ENCODE measurements at places on chromosomes 7 and 10. TPM values are rescaled to one million over a fixed set of nuclear protein-coding genes. Genes with fewer than 3 reads are reported as not detected.

GRCh38 chr7:91353848-91354247 is 89.6 kb downstream of the FZD1 start:
- no peak for DNase-seq

DNA sequence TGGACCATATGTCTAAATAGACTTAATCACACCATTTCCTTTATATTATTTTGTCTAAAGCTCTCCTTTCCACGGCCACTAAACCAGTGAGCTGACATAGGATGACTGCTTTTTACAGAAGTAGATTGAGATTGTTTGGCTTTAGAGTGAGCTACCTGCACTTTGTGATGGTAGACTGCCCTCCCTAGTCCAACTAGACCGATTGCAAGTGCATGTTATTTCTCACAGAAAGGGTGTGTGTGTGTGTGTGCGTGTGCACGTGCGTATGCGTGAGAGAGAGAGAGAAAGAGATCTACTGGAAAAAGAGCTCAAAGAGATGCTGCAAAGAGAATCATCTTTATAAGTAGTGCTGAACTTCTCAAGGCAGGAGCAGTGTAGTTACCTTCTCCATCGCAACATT is 60.7 kb downstream of the VCL start:
- DNase-seq, result no peak

DNA sequence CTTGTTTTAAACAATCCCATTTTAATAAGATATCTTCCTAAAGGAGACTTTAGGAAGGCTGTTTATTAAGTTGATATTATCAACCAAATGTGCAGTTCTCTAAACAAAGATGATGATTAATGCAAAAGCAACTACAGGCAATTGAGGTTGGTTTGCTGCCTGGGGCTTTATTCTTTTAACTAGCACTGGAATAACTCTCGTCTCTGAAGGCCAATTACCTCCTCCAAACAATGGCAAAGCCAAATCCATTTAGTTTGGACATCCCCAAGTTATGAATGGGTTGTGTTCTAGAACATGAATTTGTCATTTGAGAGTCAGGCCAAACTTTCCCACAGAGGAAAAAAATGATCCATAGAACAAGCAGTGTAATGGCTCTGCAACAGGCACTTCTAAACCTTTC is 114.1 kb downstream of the SLC16A9 start:
- no peak for DNase-seq

GRCh38 chr10:76430061-76430645 is 998.7 kb downstream of the LRMDA start:
- no peak for DNase-seq

DNA sequence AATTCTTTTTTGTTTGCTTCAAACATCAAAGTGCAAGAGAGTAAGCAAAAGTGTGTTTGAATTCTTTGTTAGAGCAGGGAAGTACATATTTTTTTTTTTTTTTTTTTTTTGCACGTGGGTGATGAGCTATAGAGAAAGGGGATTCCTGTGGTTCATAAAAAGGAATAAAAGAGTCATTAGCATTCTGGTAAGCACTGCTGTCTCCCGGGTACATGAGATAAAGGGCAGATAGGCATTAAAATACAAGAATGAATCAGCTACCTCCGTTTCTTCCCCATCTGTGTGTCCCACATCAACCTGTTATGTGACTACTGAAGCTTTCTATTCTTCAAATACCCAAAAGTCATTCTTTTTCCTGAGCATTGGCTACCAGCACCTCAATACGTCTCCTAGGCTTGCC is 102.4 kb upstream of the SEMA3D start:
- DNase-seq, result no peak

CYP2E1 gene
- polyA plus RNA-seq, result 1.1 TPM

Data from AG04450 (cell line).